ENCODE measurements at places on chromosomes 5 and 9.
A peak's percentile ranks its signal among the peaks of the same experiment; 100 is the strongest.

GRCh38 chr9:38445154-38446043 is 21.1 kb upstream of the IGFBPL1 start:
- DNase-seq, result no peak

DNA sequence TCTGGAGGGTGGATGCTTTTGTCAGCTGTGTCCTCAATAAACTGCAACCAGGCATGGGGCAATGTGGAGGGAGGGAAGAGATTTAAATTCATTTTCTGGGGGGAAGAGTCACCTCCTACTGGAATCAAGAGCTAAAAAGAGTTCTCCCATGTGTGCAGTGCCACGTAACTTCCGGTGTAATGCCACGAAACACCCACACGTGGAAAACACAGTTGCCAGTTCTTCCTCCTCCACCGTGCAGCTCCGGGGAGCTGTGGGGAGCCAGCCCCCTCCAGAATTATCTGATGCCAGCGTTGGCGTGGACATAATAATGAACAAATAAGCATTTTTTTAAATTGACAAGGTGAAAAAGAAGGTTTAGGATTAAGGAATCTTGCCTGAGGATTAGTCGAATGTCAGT is 32.1 kb upstream of the MED10 start:
- no peak for DNase-seq

DNA sequence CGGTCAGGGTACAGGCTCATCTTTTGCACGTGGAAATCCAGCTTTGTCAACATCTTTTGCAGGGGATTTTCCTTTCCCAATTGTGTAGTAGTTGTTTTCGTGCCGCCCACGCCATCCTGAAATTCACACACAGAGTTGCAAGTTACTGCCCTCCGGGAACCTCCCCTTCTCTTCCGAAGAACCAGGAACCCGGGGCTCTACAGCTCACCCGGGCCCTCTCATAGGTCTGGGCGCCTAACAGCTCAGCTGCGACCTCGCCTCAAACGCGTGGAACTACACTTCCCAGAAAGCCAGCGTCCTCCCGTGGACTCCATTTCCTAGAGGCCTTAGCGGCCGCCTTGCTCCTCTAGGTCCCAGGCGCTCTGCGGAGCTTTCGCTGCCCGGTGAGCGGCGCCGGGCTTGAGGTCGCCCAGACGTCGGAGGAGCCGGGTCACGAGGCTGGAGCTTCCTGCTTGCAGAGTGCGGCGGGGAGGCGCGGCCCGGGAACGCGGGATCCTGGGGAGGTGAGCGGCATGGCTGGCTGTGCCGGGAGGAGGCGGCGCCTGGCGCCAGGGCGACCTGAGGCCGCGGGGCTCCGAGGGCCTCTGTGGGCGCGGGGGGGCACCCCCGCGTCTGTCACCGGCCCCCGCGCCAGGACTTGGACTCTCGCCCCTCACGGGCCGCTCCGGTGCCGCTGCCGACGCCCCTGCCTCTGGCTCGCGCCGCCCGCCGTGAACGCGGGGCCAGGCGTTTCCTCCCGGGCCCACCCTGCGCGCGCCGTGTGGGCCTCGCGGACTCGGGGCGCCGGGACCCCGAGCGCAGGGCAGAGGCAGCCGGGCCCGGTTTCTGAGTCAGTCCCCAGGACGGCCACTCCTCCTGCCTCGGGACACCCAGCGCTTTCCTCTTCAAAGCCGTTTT is at the start of gene ZNF354B:
TSS of gene ZNF354B (plus strand) at position 329 of the 897 bp plus-strand sequence. CDS start 1,095 bp downstream, outside the sequence.
- peak; percentile 65 for DNase-seq

GRCh38 chr9:95399261-95399660 is 81.8 kb upstream of the FANCC start:
- DNase-seq, result no peak

- no peak for DNase-seq
Observed at GRCh38 chr5:112064956-112065355, 308.0 kb upstream of the NREP start.

DNA sequence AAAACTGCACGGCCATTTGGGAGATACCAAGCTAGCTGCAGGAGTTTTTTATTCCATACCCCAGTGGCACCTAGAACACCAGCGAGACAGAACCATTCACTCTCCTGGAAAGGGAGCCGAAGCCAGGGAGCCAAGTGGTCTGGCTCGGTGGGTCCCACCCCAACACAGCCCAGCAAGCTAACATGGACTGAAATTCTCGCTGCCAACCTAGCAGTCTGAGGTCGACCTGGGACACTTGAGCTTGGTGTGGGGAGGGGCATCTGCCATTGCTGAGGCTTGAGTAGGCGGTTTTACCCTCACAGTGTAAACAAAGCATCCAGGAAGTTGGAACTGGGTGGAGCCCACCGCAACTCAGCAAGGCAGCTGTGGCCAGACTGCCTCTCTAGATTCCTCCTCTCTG is 108.9 kb upstream of the CHD1 start:
- peak; percentile 9 for DNase-seq

DNA sequence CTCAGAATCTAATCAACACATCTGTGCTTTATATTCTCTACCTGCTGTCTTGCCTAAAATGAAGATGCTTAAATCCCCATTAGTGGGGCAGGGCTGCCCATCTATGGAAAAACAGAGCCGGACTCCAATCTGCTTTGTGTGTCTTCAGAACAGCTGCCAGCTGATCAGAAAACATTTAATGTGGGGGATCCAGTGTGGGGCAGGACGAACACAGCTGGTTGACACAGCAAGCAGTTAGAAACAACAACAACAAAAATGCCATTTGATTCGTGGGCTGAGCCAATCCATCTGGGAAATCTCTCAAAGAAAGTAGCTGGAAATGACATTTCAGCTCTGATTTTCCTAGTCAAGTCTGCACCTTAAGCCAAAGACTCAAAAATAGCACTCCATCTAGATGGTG is 99.8 kb downstream of the PPP2R2B start:
- no peak for DNase-seq

GRCh38 chr9:69573651-69574050 is 98.5 kb downstream of the APBA1 start:
- DNase-seq, result no peak

GRCh38 chr9:131104016-131104740 is 7.8 kb downstream of the AIF1L start:
- DNase-seq, result no peak

DNA sequence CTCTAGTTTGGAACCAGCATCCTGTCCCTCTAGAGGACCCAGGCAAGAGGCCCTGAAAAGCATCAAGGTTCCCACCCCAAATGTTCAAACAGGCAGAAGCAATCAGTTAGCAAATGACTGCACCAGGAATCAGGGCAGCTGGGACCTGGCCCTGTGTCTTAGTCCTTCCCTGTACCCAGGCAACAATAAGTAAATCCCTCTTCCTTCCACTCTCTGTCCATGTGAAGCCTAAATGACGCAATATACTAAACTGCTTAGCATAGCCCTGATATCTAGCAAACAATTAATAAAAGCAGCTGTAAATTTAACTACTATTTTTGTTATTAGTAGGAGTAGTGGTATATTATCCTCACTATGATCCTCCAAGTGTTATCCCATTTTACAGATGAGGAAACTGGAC is 13.2 kb upstream of the ADRA1B start:
- no peak for DNase-seq

- no peak for DNase-seq
Observed at GRCh38 chr5:11878814-11879213, 25.4 kb downstream of the CTNND2 start.

- no peak for DNase-seq
Observed at GRCh38 chr5:163434401-163434866, 3.0 kb upstream of the CCNG1 start.

DNA sequence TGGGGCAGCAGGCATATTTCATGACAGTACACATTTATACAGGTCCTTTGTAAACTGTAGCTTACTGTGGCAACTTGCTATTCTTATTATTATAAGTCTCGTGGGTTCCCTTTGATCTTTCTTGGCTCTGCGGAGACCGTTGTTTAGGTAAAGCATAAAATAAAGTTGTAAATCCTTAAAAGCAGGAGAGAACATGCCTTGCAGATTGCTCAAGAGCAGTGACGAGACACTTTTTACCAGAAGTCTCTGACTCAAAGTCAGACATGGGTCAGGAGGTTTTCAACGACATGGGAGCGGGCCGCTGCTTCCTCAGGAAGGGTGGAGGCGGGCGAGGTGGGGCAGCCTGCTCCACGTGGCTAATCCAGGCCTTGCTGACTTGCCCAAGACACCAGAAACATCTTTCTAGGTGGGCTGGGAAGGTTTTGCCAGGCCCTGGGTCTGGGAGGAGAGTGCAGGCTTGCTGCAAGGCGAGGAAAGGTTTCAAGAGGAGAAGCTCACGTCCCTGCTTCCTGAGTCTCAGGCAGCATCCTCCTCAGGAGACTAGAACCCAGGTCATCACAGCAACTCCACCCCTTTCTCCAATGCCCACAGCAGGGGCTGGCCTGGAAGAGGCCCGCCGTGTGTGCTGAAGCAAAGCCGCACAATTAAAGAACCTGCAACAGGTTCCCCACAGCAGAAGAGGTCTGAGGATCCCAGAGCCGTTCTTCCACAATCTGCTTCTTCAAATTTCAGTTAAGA is 6.5 kb downstream of the TBC1D2 start:
- no peak for DNase-seq

- DNase-seq, result no peak
Observed at GRCh38 chr9:117963493-117964090, 259.4 kb downstream of the TLR4 start.

DNA sequence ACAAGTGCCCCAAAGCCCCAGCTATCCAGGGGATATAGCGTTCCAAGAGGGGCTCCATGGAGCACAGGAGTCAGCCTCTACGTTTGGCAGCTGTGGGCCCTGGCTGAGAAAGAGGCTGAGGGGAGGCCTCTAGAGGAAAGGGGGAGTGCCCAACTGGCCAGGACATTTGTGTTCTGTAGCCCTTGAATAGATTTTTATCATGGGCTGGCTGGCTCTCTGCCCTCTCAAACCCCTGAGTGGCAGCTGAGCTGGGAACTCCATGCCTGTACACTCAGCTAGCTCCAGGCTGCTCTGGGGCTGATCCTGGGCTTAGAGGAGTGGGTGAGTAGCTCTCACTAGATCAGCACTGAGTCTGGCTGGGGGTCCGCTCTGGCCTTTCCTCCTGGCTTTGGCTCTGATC is 285.0 kb downstream of the ZSWIM6 start:
- DNase-seq, result no peak

DNA sequence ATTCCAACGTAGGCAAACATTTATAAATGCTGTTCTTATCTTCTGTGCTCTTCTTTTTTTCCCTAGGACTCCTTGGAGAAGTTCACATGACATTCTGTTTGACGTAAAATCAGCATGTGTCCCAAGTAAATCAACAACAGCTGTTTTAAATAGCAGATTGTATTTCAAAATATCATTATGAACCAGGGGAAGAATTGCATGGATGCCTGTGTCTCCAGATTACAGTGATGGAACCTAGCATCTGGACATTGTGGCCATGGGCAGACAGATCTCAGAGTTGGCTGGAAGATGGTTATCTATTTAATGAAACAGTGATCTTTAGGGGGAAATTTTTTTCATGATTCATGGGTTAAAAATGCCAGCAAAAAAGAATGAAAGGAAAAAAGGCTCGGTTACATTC is 222.0 kb downstream of the MAN2A1 start:
- no peak for DNase-seq

GRCh38 chr5:60829490-60830266 is 14.4 kb downstream of the ELOVL7 start:
- DNase-seq, result no peak

DNA sequence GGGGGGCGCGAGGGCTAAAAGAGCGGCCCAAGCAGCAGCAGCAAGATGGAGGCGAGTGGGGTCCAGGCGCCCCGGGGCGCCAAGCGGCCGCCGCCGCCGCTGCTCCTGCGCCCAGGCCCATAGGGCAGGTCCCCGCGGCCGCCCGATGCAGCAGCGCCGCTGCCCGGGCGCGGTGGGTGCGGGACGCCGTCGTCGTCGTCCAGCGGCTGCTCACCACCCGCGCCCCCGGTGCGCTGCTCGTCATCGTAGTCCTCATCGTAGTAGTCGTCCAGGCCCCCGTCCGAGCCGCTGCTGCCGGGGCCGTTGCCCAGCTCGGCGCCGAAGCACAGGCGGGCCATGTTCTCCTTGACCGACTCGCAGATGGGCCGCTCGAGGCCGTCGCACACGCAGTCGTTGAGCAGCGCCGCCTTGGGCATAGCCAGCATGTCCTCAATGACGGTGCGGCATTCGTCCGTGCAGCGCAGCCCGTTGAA is 1.5 kb downstream of the GAS1 start:
- DNase-seq, result no peak

GRCh38 chr9:122475717-122476116 is 2.0 kb downstream of the OR1J1 start:
- DNase-seq, result no peak

DNA sequence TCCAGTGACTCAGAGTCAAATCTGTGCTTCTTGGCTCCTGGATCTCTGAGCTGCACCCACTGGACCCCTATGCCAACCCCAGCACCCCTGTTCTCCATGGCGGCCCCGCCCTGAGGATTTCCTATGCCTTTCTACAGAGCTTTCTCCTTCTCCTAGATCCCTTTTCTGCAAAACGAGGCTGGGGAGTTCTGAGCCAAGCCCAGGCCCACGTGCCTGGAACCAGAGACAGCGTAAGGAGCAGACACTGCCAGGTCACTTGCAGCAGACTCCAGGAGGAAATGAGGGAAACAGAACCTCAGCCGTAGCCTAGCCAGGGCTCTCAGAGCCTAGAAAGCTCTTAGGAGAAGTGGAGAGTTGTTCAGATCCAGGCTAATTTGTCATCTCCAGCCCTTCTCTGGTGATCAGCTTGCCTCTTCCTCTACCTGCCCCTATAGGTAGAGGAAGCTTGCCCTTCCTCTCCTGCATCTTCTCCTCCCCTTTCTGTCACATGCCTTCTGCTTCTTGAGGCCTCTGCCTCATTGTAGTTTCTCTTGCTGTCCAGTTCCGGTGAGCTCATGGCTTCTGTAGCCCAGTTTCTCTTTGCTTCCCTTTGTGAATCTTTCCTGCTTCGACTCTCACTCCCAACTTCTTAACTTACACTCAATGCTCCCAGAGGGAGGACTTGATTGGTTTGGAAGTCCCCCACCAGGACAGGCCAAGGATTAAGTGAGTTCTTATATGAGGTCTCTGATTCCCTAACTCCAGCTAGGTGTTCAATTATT is 163.4 kb downstream of the RGS3 start:
- no peak for DNase-seq

- DNase-seq, result no peak
Observed at GRCh38 chr9:38486056-38486615, 61.9 kb upstream of the IGFBPL1 start.

GRCh38 chr9:125989090-125989501 is 241.9 kb downstream of the PBX3 start:
- no peak for DNase-seq

DNA sequence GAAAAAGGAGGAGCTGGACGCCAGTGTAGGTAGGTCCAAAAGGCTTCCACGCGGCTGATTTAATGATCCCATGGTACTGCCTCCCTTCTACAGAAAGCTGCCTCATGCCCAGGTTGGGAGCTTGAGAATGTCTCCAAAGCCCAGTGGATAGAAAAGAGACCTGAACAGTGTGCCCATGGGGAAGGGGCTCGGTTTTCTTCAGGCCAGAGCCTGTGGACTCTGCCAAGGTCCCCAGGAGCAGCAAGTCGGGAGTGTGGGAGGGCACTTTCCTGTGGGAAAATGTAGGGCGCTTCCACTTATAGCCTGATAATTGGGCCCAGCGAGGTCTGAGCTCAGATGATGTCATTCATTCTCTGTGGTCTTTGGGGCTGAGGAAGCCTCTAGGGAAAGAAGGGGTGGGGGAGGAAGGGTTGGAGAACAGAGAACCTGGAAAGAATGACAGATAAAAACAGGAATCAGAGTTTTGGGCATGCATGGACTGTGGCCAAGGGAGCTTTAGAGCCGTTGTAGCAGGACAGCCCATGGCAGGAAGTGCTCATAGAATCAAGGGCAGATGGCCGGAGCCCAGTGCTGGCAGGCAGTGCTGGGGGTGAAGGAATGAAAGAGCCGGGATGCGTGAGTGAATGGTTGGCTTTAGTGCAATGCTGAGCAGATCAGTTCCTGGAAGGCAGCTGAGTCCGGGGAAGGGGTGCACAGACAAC is 42.5 kb upstream of the SH3PXD2B start:
- DNase-seq, result no peak

- no peak for DNase-seq
Observed at GRCh38 chr5:138565100-138565821, 9.9 kb downstream of the HSPA9 start.

Measured in stimulated activated CD8-positive, alpha-beta memory T cell treated with anti-CD3 and anti-CD28 coated beads, Interleukin-4, amount 100 ng/mL, for 4 hours (primary cell).